Activated CD4-positive, CD25-positive, alpha-beta regulatory T cell (primary cell): ENCODE measurements at places on chromosomes 12 and 14.

DNA sequence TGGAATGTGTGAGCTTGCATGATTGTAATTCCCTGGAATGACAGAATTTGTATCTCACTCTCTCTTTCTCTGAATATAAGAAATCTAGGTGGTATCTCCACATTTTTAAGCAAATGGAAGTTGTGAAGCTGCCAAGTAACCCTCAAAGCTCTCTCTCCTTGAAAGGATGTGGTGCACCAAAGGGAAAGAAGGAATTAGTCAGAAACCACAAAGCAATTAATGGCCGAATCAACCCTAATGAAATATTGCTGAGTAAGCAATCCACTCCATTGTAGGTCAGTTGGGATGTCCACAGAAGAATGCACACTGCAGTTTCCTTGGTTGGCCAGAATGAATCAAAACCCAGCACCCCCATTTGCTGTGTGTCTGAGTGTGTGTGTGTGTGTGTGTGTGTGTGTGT, 153.5 kb downstream of the KCNA5 start:
- DNase-seq: no peak

- no peak for DNase-seq
Observed at GRCh38 chr12:11555743-11556625, 93.5 kb upstream of the ETV6 start.

GRCh38 chr14:63770187-63770807, 42.4 kb upstream of the SGPP1 start:
- DNase-seq: peak; percentile 14

GRCh38 chr14:20215196-20215595, 8.3 kb upstream of the OR11H6 start:
- DNase-seq: no peak

- no peak for DNase-seq
Observed at GRCh38 chr14:62189698-62190097, 427.5 kb downstream of the SNAPC1 start.

DNA sequence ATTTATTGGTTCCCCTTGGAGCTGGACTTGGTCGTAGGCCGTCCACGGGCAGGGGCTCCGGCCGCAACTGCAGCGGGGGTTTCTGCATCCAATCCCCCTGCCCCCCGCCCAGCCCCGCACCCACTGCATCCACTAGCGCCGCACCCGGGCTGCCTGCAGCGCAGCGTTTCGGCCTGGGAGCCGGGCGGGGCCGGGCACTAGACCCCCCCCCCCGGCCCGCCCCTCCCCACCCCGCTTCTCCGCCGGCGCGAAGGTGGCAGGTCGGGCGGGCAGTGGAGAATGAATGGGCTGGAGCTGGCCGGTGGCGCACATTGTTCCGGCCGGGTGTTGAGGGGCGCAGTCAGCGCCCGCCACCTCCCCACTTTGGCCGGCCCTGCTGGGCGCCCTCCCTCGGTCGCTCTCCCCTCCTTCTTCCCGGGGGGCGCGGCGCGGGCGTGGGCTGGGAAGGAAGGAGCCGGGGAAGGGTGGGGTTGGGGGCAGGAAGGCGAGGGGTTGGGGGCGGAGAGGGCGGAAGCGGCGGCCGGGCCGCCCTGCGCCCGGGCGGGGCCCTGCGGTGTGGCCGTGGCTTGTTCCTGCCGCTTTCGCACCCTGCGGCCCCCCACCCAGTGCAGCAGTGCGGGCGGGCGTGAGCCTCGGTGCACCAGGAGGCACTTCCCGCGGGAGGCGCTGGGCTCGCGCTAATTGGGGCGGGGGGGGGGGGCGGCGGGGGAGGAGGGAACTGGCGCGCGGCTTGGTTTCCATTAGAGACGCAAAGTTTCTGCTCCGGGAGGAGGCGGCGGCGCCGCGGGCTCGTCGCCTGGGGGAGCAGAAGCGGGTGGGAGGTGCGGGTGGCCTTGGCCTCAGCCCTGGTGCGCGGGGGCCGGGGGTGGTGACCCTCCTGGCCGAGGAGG, 841 bp downstream of the CALM1 start:
- DNase-seq: no peak

DNA sequence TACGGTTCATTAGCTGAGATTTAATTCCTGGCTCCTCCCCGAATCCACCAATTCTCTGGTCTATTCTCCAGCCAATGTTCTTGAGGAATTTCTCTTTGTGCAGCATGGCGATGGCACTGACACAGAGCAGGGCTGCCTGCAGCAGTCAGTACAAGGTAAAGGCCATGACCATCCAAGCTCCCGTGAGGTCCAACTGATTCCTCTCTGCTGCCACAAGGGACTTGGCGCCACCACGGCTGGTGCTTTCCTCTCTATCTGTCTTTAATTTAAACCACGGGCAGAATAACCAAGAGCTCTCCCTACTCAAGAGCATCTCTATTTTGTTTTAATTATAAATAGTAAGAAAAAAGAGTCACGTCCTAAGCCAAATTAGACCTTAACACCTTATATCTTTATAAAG, 12.1 kb downstream of the TMEM116 start:
- no peak for DNase-seq

DNA sequence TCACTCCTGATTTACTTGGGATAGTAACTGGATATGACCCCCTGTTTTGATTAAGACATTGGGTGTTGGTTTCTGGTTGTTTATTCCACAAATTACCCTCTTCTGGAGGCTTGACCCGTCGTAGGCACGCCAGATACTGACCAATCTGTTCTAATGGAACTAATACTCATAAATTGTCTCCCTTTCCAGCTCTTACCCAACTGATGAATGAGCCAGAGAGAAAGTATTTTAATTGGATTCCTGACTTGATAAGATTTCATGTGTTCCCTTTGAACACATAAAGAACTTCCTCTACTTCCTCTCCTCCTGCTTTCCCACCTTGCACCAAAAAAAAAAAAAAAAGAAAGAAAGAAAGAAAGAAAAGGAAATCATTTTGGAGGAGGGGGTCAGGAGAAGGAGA, 340.9 kb downstream of the PCNX1 start:
- no peak for DNase-seq

DNA sequence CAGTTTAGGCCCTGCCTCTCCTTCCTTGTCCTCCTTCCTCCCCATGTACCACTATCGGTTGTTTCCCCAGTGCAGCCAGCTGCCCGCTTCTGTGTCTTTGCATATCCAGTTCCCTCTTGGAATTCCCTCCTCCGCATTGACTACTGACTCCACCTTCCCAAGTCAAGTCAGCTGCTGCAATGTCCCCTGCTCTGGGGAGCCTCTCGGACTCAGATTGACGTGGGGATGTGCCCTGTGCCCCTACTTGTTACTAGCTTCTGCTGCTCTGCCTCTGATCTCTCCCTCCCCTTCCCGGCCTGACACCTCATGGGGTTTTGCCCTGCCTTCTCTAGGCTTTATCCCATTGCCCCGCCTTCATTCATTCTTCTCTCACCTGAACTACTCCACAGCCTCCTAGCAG, 2.1 kb upstream of the CD9 start:
- no peak for DNase-seq

GRCh38 chr14:45610318-45610717, 357.3 kb upstream of the MIS18BP1 start:
- DNase-seq: no peak

GRCh38 chr12:80087486-80088213, 11.7 kb upstream of the OTOGL start:
- DNase-seq: no peak

DNA sequence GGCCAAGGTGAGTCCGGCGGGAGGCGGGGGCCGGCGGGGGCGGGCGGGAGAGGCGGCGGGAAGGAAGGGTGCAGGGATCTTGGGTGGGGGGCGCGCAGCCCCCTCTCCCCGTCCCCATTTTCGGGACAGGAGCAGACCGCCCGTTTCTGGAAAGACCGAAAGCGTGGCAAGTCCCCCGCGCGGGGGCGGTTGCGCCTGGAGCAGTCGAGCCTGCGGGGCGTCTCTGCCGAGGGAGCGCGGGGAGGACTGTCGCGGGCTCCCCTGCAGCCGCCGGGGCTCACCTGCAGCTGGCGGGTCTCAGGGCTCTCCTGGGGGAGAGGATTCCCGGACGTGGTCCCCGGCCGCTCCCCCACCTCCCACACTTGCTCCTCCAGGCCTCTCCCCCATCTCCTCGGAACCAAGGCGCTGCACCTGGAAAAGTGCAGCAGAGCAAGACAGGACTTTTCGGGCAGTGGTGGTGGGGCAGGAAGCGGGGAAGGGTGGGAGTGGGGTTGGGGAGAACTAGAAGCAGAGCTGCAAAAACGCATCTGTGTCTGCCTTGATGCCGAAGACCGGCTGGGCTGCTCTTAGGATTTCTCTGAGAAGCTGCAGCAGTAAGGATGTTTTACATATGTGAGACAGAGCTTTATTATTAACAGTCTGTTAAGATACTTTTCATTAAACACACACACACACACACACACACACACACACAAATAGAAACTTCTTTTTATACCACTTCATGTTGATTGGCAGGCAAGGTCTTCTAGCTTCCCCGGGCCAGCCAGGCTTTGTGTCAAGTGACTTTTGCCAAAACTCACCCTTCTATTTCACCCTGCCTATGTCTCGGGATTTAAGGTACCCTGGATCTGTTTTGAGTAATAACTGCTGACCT, 677 bp downstream of the C12orf75 start:
- no peak for DNase-seq

GRCh38 chr12:132071040-132071810, 72.9 kb downstream of the DDX51 start:
- DNase-seq: no peak

DNA sequence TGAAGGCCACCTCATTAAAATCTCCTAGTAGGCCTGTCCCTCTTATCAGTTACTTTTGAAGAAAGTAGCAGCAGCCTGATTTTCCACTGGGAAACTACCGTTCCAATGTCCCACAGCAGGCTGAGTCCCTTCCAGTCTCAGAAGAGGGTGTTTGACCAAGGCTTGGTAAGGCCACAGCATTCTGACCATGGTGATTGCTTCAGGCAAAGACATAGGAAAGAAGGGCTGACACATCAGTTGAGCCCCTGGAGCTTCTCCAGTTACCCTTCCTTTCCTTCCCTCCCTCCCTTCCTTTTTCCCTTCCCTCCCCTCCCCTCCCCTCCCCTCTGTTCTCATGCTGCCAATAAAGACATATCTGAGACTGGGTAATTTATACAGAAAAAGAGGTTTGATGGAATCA, 234.3 kb upstream of the NOS1 start:
- no peak for DNase-seq

GRCh38 chr12:30243426-30243825, 452.2 kb downstream of the IPO8 start:
- DNase-seq: no peak

GRCh38 chr12:57803319-57803893, 15.1 kb downstream of the AVIL start:
- DNase-seq: no peak

DNA sequence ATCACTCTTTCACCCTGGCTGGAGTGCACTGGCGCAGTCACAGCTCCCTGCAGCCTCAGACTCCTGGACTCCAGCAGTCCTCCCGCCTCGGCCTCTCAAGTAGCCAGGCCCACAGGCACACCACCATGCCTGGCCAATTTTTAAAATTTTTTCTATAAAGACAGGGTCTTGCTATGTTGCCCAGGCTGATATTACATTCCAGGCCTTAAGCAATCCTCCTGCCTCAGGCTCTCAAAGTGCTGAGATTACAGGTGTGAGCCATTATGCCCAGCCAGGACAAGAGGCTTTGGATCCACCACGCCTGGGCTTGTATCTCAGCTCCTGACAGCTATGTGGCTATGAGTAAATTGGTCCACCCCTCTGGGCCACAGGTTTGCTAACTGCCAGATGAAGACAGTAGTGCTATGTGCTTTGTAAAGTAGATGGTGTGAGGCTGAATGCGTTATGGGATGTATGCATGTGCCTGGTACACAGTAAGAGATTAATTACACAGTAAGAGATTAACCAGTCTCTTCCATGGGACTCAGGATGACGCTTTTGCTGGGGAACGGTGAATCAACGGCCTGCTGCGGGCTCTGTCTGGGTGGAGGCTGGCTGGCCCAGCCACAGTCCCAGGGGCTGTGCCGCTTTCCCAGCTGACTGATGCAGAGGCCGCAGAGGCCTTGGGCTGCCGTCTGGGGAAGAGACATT, 53.3 kb upstream of the NCOR2 start:
- DNase-seq: no peak

GRCh38 chr12:52383331-52383730, 2.1 kb downstream of the KRT84 start:
- no peak for DNase-seq

- DNase-seq: no peak
Observed at GRCh38 chr14:98154254-98154653, 1117.7 kb downstream of the BCL11B start.

DNA sequence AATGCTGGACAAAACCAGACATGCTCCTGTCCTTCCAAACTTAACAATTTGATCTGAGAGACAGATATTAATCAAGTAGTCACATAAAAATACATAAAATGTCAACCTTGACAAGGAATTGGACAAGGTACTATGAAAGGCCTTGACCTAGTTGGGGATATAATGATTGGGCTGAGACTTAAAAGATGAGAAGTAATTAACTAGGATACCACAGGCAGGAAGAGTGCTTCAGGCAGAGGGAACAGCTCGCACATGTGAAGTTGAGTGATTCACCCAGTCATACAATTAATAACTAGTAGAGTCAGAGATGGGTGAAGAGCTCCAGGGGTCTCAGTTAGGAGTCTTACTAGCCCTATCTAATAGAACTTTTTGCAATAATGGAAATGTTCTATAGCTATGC, 259.5 kb downstream of the MSRB3 start:
- DNase-seq: no peak

GRCh38 chr14:100891051-100891450, 12.5 kb downstream of the RTL1 start:
- no peak for DNase-seq

DNA sequence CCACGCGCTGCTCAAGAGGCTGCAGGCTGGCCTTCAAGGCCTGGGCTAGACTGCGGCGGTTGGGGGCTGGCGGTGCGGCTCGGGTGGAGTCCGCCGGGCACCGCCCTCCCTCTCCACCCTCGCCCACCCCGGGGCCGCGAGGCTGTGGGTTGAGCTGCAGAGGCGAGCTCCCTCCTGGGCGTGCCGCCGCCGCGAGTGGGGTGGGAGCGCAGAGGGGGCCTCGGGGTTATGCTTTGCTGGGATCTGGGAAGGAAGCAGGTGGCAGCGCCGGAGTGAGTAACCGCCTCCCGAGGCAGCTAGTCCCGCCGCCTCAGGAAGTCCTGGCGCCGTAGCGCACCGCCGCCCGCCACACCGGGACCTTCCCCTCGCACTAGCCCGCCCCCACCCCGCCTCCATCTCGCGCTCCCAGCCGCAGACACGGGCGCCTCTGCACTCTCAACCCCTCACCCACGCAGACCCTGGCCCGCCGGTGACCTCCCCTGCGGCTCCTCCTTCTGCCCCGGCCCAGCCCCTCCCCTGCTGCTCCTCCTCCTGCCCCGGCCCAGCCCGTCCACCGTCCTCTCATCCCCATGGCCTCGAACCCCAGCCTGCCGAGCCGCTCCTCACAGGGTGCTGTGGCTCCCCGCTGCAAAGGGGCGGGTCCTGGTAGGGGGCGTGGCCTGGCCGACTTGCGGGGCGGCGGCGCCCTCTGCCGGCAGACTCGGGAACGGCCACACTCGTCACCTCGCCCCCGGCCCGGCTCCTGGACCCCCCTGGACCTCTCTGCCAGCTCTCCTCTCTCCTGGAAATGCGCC, 16.6 kb downstream of the TAMALIN start:
- peak; percentile 85 for DNase-seq

DNA sequence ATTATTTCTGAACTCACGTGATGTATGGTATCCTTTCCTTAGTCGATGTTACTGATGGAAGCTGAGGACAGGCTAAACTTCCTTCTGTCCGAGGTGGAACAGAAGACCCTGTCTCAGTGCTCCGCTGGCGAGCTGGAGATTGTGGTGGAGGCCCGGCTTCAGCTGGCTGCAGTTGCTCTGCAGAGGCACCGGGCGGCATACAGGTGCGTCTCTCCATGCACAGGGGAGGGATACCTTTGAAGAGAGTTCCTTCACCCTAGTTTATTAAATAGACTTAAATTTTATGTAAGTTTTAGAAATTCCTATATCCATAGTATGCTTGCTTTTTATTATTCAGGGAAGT, 186.7 kb upstream of the NEDD1 start:
- no peak for DNase-seq
